ENCODE measurements at places on chromosomes 1 and 21. TPM values are rescaled to one million over a fixed set of nuclear protein-coding genes. Genes with fewer than 3 reads are reported as not detected.

Gene LCE3D
- not detected for total RNA-seq

Gene PIGR
- 0.24 TPM for total RNA-seq

Gene AADACL3
- total RNA-seq, result not detected

Gene TRIM58
- 9.5 TPM for total RNA-seq

Gene C1orf185
- total RNA-seq, result not detected

Gene CSF3R
- total RNA-seq, result 258 TPM

Gene AIM2
- total RNA-seq, result 5.2 TPM

Gene WARS2
- 20.9 TPM for total RNA-seq

Gene INTS3
- total RNA-seq, result 39.0 TPM

Gene MAB21L3
- 0.37 TPM for total RNA-seq

Gene TNN
- total RNA-seq, result 0.31 TPM

Gene COL11A1
- total RNA-seq, result 0.65 TPM

Gene MIXL1
- not detected for total RNA-seq

Gene S100A5
- not detected for total RNA-seq

Gene GJA5
- 14.2 TPM for total RNA-seq

Gene ZNF697
- total RNA-seq, result 9.7 TPM

Gene SPATA46
- not detected for total RNA-seq

Gene ITLN2
- 30.3 TPM for total RNA-seq

Gene EPS8L3
- total RNA-seq, result not detected

Gene L1TD1
- total RNA-seq, result not detected

Gene IL12RB2
- total RNA-seq, result 7.1 TPM

Gene EVI5
- 25.9 TPM for total RNA-seq

Gene CHI3L2
- total RNA-seq, result 28.5 TPM

Gene ELF3
- total RNA-seq, result 0.47 TPM

Gene DNTTIP2
- 26.4 TPM for total RNA-seq
